Posterior cingulate gyrus (tissue), 11 donors: ENCODE measurements at places on chromosomes 11 and 22.

- DNase-seq: no peak
These were observed 44.2 kb downstream of the MRE11 start for GRCh38 chr11:94449437-94449836.

DNA sequence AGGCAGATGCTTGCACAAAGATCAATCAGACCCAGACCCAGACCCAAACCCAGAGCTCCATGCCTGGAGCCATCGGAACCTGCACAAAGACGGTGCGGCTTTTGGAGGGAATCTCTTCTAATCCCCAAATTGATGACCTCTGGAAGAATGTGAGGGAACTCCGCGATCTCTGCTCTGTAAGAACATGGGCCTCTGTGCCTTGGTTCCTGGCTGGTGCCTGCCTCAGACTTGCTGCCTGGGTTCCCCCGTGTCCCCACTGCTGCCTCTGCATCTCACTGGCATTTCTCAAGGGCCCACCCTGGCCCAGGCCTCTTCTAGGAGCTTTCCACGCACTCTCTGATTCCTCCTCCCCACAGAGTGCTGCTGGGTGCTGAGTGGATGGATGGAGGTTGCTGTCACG, 1044.4 kb downstream of the TBC1D22A start:
- no peak for DNase-seq

DNA sequence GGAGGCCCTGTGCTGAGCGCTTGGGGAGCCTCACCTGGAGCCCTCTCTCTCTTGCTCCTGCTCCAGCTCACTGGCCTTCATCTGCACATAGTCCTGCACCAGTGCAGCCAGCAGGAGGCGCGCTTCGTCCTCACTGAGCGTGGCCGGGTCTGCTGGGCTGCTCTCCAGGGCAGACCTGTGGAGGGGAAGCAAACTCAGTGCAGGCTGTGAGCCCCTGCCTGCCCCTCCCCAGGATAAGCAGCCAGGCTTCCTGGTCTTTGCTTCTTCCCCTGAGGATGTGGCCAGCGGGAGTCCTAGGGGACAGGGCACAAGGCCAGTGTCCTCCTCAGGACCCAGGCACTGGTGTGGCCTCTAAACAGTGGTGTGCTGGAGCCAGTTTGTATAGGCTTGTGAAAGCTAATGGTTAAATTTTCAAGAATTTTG, 2.2 kb downstream of the CALCA start:
- peak; percentile 81 for DNase-seq

DNA sequence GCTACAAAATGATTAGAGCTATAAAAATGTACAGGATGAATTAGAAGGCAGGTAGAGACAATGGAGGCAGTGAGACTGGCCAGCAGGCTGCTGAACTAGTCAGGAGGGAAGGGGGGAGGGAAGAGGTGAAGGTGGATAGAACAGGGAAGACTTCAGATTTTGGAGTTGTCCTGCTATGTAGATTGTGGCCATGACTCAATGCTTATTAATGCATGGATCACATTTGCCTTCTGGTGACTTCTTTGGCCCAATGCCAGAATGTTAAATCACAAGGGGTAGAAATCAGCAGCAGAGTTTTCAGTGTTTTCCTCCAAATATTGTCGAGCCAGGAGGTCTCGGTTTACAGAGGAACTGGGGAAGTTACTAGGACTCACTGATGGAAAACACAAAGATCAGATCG, 346.6 kb downstream of the AASDHPPT start:
- DNase-seq: no peak

DNA sequence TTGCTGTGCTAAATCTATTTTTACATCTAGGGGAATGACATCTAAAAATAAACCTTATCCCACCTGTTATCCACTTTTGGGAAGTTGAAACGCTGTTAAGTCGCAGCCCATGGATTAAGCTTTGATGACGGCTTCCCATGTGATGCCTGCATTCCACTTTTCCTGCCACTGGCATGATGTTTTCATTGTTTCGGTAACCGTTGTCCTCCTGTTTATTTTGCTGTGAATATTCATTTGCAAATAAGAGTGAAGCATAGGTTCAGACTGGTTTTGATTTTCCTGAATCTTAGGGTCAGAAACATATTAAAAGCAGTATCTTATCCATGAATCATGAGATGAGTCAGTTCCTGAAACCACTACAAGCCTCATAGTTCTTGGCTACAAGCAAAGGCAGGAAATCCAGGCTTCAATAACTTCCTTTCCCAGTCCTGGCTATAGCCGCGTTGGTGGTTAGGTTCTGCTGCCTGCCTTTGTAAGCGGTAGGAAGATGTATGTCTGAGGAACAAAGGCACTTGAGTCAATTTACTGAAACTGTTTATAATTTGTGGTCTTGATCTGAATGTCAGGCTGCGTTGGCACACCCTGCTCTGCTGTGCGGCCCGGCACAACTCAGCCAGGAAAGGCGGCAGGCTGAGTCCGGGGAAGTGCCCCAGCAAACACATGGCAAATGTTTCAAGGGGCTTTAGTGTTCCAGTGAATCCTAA, 19.4 kb downstream of the TEAD1 start:
- DNase-seq: peak; percentile 73

- no peak for DNase-seq
These were observed 6.5 kb downstream of the ZFTA start for GRCh38 chr11:63761931-63762653.
